ENCODE measurements at places on chromosomes 2 and 18.

- DNase-seq = no peak
Observed at GRCh38 chr2:200567932-200568331, 17.9 kb upstream of the AOX1 start.

GRCh38 chr2:161946489-161947107 is 127.4 kb downstream of the DPP4 start:
- no peak for DNase-seq

DNA sequence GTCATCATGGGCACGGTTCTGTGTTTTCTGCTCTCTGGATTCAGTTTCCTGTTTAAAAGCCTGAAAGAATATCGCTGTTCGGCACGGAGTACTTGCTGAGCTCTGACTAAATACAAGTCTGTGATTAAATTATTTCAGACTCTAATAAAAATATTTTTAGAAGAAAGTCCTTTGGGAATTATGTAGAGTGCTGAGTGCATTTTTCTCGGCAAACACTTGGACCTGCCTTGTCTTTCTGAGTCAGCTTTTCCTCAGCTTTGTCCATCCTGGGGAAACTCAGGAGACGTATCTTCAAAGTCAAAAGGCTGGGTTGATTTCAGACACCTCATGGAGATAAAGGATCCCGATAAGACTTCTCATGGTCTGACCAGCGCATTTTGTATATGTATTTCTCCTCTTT is 45.9 kb downstream of the IL1R2 start:
- DNase-seq = peak; percentile 68

- DNase-seq = no peak
Observed at GRCh38 chr2:143734507-143734906, 605.3 kb downstream of the ARHGAP15 start.

DNA sequence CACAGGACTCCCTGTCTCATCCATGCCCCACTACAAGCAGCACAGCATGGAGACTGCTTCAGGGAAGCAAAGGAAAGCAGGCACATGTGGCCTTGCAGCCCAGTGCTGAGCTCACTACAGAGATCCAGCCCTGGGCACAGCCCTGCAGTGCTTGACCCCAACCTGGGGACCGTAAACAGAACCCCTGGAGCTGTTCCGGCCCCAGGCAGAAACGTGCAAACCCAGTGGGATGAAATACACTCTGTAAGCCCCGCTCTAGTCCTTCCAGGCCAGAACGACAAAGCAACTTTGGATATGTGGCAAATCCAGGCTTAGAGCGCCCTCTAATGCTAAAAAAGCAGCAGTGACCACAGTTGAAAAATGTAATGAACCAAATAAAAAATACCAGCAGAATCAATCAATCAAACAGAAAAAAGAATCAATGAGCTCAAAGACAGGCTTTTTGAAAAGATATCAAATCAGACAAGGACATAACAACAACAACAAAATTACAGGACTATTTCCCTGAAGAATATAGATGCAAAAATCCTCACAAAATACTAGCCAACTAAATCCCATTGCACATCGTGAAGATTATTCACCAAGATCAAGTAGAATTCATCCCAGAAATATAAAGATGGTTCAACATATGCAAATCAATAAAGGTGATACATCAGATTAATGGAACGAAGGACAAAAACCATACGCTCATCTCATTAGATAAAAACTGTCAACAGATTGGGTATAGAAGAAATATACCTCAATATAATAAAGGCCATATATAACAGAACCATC is 45.6 kb downstream of the ZNF519 start:
- DNase-seq = peak; percentile 8

- DNase-seq = peak; percentile 81
Observed at GRCh38 chr2:49251766-49252165, 97.5 kb upstream of the FSHR start.

- no peak for DNase-seq
Observed at GRCh38 chr2:64992990-64993389, 3.8 kb downstream of the SLC1A4 start.

DNA sequence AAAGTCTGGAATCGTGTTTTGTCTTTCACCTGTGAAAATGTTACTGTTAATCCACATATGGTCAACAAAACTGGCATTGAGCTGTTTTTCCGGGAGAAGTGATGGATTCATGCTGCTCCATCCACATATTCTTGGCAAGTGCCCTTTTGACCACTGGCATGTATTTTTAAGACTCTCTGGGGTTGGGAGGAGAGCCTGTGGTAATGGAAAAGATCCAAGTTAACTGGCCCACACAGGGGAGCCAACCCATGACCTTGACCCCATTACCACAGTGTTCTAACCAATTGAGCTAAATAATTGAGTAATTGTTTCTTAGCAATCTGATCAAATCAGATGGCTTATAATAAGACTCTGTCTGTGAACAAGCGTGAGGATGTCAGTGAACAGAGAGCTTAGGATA is 296.2 kb upstream of the NRP2 start:
- DNase-seq = no peak

DNA sequence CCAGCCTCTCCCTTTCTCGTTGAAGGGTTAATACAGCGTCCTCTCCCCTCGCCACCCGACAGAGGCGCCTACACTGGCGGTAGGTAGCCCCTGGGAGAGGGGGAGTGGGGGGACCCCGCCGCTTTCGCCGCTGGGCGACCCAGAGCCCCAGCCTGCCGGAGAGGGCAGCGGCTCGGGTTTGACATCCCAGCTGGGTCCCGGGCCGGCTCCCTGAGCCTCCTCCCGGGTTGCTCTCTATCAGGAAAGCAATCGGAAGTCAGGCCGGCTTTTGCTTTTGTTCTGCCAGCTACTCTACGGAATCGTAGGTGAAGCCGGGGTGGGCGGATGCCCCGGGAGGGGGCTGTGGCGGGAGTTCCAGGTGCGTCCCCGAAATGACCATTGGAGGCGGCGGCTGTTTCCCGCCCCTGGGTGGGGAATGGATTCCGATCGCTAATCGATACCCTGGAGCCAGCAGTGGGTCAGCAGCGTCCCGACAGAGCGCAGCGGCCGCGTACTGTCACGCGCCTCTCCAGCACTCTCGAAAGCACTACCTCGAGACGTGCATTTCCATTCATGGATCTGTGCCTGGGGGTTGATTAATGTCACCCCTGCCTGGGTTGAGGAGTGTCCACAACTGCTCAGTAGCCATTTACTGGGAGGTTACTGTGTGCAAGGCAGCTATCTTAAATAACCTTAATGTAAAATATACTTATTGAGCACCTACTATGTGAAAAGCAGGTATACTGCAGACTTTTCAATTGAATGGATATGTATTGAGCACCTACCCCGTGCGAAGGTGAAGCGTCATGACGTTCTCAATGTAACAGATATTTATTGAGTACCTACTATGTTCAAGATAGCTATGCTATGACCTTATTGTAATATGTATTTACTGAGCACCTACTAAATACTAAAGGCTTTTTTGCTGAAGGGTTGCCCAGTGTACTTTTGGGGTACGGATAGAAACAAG is 1.1 kb downstream of the MAPK4 start:
- DNase-seq = no peak

DNA sequence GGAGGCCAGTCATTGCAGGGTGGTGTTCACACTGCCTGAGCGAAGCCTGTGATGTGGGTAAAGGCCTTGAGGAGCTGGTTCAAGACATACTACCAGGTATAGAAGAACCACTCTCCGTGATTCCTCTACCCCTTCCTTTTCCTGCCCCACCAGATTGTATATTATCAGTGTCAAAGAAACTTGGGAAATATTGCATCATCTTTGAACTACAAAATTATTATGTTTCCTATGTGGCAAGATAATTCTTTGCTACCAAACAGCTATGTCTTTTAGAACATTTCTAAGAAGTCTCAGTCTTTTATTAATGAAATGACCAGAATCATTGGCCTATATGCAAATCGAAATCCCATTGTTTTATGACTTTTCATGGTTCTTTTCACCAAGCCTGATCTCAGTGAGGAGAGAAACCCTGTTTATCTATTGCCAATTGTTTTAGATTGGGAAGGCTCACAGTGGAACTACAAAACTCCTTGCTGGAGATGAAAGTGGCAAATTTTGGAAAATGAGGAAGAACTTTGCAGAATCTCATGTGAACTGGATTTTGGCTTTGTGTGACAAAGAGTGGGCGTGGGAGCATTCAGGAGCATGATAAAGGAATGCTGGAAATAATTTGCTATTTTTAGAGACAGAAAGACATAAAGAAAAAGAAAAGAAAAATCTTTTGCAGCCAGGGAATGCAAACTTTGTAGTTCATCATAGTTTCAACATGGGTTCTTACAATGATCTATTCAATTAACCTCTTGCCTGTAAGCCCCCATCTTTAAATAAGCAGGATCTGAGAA is 286.9 kb downstream of the INSIG2 start:
- DNase-seq = no peak

GRCh38 chr2:237583385-237584295 is 6.9 kb downstream of the RAB17 start:
- no peak for DNase-seq

- no peak for DNase-seq
Observed at GRCh38 chr18:44590956-44591670, 89.6 kb upstream of the SETBP1 start.

DNA sequence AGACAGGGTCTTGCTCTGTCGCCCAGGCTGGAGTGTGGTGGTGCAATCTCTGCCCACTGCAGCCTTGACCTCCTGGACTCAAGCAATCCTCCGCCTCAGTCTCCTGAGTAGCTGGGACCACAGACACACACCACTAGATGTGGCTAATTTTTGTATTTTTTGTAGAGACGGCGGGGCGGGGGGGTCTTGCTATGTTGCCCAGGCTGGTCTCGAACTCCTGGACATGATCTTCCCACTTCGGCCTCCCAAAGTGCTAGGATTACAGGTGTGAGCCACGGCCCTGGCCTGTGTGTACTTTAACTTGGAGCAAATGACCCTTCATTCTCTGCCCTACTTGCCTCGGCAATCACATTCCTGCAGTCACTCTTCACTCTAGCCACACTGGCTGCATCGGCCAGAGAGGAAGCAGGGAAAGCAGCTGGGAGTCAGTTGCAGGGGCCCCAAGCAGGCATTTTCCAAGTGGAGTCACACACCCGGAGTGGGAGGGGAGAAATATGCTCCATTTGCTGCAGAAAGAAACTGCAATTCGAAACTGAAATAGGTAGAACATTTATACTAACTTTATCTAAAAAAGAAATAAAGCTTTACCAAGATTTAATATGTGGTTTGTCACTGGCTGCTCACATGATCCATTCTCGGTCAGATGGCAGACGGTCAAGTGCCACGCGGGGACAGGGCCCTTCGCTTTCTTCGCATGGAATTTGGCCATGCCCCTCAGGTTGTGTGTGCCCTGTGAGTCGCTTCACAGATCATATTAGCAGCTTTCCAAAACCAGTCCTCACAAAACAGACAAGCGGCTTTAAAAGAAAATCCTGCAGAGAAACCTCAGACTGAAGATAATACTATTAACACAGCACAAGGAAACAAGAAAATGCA is 37.1 kb downstream of the FAM161A start:
- DNase-seq = no peak

DNA sequence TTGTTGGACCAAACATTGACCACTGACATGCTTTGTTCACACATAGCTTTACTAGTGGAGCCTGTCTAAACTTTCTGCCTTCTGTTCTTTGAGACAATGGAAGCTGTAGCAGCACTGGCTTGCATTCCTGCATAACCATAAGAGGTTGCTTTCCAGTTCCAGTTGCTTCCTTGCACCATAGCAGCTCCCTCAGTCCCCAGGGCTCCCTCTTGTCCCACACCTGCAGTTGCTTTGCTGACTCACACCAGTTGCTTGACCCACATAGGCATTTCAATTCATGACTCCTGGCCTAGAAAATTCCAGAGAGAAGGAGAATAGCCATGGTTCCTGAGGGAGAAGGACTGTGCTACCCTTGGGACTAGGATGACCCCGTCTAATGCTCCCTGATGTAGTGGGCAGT is 20.9 kb downstream of the SGPP2 start:
- DNase-seq = no peak

- no peak for DNase-seq
Observed at GRCh38 chr2:20838016-20838415, 15.1 kb upstream of the LDAH start.

- no peak for DNase-seq
Observed at GRCh38 chr2:152342259-152343046, 7.5 kb downstream of the FMNL2 start.

- no peak for DNase-seq
Observed at GRCh38 chr2:160331258-160332025, 131.4 kb upstream of the ITGB6 start.

GRCh38 chr2:6992794-6993228 is 75.6 kb downstream of the RNF144A start:
- DNase-seq = no peak
